ENCODE measurements at places on chromosomes 2 and 18. TPM values are rescaled to one million over a fixed set of nuclear protein-coding genes. Genes with fewer than 3 reads are reported as not detected.

Gene KCNJ13
- total RNA-seq = not detected

Gene KIF1A
- total RNA-seq = not detected

Gene SULT1C4
- total RNA-seq = not detected

Gene HTR2B
- total RNA-seq = 1.7 TPM

Gene FECH
- total RNA-seq = 22.8 TPM

Gene PLGLB1
- 0.36 TPM for total RNA-seq

Gene SESTD1
- total RNA-seq = 15.0 TPM

Gene CTLA4
- not detected for total RNA-seq

Gene ARHGAP28
- total RNA-seq = 0.29 TPM

Gene UGGT1
- 58.6 TPM for total RNA-seq

Gene ZNF397
- total RNA-seq = 5.3 TPM

DNA sequence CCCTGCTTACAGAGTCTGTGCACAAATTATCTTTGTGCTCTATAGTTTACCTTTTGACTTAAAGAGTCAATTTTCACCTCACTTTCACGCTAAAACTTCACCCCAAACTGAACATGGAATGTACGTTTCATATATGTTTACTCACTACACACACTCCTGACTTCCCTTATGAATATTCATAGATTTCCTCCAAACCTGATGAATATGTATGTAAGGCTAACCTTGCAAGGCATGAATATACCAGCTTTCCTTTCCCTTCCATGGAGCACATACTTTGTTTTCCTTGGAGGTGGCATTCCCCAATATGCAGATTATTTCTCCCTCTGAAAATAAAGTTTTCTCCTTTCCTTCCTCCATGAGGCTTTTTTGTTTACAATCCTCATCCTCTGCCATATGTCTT, 48.4 kb upstream of the GPR39 start:
- DNase-seq = no peak

- DNase-seq = no peak
These were observed 38.3 kb downstream of the NXPH2 start for GRCh38 chr2:138741851-138742250.

DNA sequence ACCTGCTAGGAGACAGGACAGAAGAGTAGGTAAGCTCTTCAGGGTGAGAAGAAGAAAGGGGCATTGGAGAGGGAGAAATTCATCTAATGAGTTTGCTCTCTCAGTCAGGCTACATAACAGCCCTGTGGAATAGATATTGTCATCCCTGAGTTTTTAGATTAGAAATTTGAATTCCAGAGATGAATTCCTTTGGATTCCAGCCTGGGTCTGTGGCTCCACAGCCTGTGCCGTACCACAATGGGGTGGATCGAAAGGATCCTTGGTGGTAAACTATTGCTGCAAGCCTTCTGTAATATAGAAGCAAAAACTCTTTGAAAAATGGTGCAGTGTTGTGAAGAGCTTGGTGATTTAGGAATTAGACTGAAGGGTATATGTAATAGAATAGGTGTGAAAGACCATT, 21.0 kb downstream of the MYO1B start:
- no peak for DNase-seq

GRCh38 chr18:58590254-58590653, 38.6 kb downstream of the ALPK2 start:
- peak; percentile 58 for DNase-seq

DNA sequence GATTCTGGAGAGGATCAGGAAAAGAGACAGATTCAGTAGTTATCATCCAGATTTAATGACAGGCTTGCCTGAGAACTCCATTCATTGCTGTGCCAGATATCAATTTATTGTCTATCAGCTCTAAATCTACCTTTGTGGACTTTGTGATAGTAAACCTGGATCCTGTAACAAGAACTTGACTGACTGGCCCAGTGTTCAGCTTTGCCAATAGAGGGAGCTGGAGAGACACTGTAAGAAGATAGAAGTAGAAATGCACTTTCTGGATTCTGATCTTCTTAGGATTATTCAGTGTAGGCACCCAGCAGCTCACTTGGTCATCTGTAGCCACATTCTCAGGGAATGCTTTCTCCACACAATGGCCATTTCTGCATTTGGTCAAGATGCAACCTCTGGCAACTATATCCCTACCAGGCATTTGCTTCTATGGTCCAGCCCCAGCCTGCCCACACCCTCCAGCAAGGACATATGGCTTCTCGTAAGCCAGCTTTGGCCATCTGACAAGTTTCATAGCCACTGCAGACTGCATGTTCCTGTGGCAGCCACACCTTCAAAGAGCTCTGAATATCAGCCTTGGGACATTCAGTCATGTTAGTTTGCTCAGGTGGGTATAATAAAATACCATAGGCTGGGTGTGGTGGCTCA, 6.1 kb upstream of the SERPINB8 start:
- peak; percentile 60 for DNase-seq

GRCh38 chr2:223587301-223587700, 14.9 kb downstream of the SCG2 start:
- DNase-seq = no peak

GRCh38 chr18:68676913-68677312, 38.0 kb downstream of the TMX3 start:
- peak; percentile 3 for DNase-seq

DNA sequence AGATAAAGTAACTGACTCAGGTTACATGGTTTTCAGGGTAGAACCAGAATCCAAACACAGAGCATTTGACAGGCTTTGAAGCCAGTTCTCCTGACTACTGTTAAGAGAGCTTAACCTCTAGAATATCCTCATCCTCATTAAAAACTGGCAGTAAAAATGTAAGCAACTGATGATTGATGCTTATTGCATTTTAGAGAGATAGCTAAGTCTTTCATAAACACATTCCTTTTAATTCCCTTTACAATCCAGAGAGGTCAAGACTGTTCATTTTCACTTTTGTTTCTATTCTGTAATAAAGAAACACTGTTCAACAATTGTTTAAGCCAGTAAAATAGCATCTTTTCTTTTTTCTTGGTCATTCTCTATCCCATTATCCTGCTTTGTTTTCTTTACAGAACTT, 53.9 kb upstream of the RAB27B start:
- DNase-seq = no peak

GRCh38 chr2:138187221-138187620, 222.9 kb downstream of the HNMT start:
- DNase-seq = peak; percentile 2

DNA sequence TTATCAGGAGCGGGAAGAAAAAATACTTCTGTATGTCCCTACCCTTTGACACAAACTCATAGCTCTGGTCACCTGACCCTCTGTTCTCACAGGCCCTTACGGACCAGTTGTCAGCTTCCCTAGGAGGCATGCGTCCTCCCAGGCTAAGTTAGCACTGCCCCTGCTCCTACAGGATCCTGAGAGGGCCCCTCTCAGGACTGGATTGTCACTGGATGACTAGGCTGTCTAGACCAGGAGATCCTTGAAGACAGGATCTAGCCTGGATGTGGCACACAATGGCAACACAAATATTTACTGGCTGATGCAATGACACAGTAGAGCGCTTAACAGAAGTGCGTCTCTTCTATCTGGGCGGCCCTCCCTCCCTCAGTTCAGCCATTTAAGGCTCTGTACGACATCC, 7.7 kb downstream of the FAM228A start:
- DNase-seq = no peak

DNA sequence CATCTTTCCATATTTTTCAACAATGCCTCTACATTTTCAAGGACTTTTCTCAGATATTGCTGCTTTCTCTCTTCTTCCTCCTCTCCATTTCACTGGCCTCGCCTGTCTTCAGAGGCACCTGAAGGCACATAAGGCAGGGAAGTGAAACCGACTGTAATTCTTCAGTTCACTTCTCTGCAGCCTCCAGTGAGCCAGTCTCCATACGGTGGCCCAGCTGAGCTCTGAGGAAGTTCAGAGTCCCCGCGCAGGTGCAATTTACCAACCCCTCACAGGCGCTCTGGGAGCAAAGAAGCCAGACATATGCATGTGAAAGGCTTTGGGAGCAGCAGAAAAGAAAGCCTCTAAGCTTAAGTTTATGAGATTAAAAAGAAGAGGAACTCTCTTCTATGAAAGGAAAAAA, 12.4 kb downstream of the KLHL14 start:
- DNase-seq = no peak

DNA sequence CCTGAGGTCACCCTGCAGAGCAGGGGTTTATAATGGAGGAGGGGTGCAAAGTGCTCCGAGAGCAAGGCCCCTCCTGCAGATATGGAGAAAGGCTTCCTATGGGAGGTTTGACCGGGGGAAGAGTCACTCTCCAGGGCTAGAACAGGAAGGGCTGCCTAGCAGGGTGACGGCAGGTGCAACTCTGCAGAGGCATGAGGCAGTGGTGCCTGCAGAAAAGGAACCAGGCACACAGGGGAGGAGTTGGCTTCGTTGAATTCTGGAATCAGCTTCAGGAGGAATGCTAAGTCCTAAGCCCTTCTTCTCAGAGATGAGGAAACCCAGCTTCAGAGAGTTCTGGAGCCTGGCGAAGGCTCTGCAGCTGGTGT, 17.5 kb upstream of the HPCAL1 start:
- no peak for DNase-seq

DNA sequence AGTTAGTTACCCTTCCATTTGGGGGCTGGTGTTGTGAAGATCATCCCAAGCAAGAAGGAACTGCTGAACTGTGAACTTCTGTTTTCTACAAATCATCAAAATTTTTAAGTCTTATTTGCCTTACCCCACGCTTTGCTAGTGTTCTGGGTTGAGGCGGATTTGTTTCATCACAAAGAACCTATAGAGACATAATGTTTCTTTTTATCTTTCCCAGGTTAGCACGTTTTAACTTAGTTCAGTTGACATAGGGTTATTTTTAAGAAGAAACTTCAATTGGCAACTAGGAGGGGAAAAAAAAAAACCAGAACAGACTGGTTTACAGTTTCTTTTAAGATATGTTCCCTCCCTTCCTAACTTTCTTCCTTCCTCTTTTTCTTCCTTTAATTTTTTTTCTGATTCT, 31.1 kb upstream of the CERS6 start:
- no peak for DNase-seq

DNA sequence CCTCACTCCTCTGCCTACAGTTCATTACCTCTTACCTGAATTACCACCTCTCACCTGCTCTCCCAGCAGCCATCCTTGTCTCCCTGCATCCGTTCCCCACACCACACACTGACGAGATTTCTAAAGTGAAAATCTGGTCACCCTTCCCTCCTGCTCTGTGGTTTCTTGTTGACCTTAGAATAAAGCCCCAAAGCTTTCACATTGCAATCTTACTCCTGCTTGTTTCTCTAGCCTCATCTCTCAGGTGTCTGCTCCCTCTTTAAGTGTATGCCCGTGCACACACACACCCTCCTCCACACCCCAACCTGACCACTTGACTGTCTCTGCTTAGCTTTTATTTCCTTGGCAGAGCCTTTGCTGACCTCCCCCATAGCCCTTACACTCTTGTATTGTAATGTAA, 122.0 kb upstream of the SKOR2 start:
- no peak for DNase-seq

GRCh38 chr18:3262234-3263131, 550 bp downstream of the MYL12B start:
- no peak for DNase-seq

GRCh38 chr18:62964432-62964831, 249.1 kb downstream of the PHLPP1 start:
- DNase-seq = no peak

DNA sequence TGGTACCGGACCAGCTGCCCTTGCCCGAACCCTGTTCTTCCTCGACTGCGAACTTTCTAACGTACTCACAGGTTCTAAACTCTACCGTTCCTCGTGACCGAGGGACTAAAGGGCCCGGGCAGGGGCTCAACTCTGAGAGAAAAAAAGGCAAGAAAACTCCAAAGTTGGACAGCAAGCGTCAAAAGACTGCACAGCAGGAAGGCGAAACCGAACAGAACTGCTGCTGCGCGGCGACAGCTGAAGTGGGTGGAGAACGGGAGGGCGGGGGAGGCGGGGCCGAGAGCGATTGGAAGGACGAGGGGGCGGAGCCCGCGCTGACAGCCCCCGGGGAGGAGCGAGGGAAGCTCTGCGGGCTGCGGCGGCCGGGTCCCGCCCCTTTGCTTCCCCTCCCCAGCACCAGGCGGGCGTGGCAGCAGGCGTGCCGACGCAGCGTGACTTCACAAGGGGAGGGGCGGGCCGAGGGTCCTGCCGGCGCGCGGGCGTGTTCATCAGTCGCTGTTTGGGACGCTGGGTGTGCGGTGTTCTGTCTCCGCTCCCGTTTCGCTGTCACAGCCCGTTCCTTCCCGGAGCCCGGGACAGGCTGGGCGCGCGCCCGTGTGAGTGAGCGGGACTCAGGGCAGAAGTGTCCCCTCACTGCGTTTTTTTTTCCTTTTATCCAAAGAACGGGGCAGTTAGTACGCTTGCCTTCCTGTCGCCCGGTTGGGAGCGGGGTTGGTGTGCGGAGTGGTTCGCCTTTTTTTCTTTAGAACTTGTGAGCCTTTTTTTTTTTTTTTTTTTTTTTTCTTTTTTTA, at the start of gene NABP1:
TSS of gene NABP1 (plus strand) at position 491 of the 791 bp plus-strand sequence. CDS start 479 bp downstream, outside the sequence.
- peak; percentile 97 for DNase-seq

DNA sequence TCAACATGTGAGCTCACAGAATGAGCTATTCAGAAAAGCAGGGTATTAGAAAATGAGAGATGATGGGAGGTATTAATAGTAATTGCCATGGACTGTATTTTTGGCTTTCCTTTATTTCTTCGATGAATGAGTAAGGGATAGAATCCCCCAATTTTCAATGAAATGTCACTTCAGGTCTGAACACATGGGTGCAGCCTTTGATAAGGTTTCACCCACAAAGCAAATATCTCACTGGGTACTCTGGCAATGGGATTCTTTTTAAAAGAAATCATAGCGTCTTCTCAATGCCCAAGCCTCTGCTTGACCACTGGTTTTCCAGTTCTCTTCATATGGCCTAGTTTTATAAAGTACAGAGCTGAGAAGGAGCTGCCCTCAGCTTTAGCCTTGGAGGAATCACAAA, 610.5 kb upstream of the FANCL start:
- no peak for DNase-seq

DNA sequence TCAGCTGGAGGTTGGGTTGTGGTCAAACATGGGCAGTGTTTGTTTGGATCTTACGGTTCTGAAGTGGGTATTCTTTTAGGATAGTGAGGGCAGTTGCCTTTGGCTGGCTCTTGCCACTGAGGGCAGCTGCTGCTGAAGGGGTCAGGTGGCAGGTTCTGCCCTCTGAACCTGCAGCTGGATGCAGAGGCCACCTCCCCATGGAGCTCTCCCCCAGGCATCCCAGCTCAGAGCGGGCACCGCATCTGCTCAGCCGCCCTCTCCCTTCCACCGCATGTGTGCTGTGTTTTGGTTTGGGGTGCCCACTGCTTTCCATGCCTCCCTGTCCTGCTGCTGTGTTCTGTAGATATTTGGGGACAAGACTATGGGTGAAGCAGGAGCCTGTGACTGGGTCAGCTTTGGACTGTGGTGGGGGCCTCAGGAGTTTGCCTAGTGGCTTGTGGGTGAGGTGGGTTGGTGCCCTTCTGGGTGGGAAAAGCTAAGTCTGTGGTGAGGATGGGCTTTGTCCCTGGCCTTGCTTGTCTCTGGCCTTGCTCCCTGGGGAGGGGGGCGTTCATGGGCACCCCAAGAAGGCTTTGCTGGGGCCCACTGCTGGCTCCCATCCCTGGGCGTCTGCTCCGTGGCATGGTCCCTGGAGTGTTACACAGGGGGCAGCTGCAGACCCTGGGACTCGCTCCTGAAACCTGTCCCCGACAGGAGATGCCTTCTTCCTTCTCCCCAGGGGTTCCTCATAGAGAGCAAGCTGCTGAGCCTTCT, 28.5 kb downstream of the OTOF start:
- no peak for DNase-seq
